Activated T-helper 1 cell treated with anti-CD3 and anti-CD28 coated beads, Interleukin-12 subunit alpha, Interleukin-12 subunit beta, Interleukin-2, Interleukin-4 antibody, amounts not matched to agents 30 ng/mL and 10 ng/mL and 1 ng/mL, durations not matched to agents 14 hours and 24 hours and 36 hours (primary cell): ENCODE measurements at places on chromosomes 1 and 21.
A peak's percentile ranks its signal among the peaks of the same experiment; 100 is the strongest.

DNA sequence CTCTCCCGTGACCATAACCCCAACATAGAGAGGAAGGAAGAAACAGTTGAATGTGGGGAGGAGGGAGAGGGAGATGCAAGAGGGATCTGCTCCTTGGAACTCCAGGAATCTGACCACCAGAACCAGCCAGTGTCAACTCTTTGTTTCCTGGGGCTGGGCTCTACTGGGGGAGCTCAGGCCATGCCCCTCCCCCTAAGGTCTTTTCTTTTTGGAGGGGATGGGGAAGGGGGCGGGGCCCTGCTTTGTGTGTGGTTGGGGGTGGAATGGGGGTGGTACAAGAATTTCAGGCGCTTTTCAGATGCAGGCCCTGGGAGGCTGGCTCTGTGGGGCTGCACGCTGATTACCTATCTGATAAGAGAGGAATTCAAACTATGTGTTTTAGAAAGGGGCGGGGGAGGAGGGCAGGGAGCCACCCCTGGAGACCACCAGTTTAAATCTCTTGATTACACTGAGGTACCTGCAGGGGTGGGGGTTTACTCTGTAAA, 8.3 kb downstream of the LIN28A start:
- no peak overlapping the region for H3K4me3 ChIP-seq
- H3K4me1 ChIP-seq, result no peaks in the 10 kb centered on the region
- H3K27ac ChIP-seq, result no peak overlapping the region
- H3K27me3 ChIP-seq, result peaks cover 38% of the 10 kb centered on the region
- no peak for DNase-seq

DNA sequence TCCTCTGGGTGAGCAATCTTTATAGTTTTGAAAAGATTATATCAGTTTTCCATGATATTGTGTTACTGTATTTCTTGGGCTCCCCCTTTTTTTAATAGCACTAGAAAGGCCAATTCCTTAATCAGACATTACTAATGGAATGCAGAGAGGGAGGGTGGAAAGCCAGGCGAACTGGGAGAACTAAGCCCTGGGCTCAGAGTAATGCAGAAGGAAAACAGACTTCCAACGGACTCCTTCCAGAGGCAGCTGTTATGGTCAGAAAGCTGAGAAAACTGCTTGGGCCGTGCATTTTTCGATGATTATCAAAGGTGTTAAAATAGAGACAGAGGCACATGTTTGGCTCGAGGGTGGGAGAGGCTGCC, 206.3 kb downstream of the FOXD2 start:
- H3K27ac ChIP-seq, result no peak overlapping the region
- peaks cover 1% of the 10 kb centered on the region for H3K27me3 ChIP-seq
- no peaks in the 10 kb centered on the region for H3K4me1 ChIP-seq
- no peak overlapping the region for H3K4me3 ChIP-seq
- no peaks in the 10 kb centered on the region for H3K36me3 ChIP-seq
- DNase-seq, result no peak

DNA sequence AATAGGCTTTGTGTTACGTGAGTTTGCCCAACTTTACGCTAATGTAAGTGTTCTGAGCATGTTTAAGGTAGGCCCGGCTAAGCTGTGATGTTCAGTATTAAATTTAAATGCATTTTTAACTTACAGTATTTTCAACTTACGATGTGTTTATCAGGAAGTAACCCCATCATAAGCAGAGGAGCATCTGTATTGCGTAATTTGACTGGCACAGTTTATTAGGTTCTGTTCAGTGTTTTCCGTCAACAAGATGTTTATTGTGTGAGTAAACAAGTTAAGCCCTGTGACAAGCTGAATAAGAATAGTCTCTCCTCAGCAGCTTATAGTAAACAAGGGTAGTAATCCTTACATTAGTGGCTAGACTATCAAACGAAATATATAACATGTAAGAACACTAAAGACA, 27.2 kb upstream of the SHISA4 start:
- no peak for DNase-seq
- H3K4me3 ChIP-seq, result no peak overlapping the region
- peaks cover 9% of the 10 kb centered on the region for H3K4me1 ChIP-seq
- H3K27me3 ChIP-seq, result no peaks in the 10 kb centered on the region
- H3K27ac ChIP-seq, result no peak overlapping the region

DNA sequence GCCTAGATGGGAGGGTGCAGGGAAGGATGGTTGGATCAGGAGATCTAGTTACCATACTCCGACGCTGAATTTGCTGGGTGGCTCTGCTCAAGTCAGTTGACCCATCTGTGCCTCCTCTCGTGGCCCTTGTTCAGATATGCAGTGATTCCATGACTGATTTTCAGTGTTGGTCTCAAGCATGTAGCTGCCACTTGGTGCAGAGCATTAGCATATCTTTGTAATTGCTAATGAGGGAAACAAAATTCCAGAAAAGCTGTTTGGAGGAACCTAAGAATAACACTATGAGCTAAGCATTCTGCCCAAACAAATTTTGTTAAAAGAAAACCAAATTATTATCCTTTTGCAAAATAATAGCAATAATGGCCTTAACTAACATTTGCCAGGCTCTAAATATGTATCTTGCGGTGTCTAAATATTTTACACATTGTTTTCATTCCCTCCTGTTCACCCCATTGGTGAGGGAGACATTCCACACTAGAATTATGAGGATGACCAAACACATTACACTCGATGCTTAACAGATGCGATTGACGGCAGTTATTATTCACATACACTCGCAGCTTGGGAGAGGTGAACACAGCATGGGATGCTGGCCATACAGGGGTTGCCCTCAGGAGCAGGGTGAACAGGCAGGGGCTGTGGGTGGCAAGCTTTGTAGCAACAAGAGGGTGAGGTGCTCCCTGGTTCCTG, 69.1 kb downstream of the KCNJ15 start:
- no peak overlapping the region for H3K27ac ChIP-seq
- no peaks in the 10 kb centered on the region for H3K27me3 ChIP-seq
- DNase-seq, result no peak
- H3K36me3 ChIP-seq, result no peaks in the 10 kb centered on the region

GRCh38 chr1:201264072-201264471, 19.2 kb upstream of the PKP1 start:
- H3K36me3 ChIP-seq, result no peaks in the 10 kb centered on the region
- no peaks in the 10 kb centered on the region for H3K4me1 ChIP-seq
- peaks cover 18% of the 10 kb centered on the region for H3K27me3 ChIP-seq
- no peak overlapping the region for H3K27ac ChIP-seq
- DNase-seq, result no peak

- H3K4me3 ChIP-seq, result peak overlapping the region; percentile 45
- DNase-seq, result no peak
- peaks cover 16% of the 10 kb centered on the region for H3K36me3 ChIP-seq
- H3K27me3 ChIP-seq, result no peaks in the 10 kb centered on the region
- no peak overlapping the region for H3K27ac ChIP-seq
These were observed 1.9 kb upstream of the TMEM35B start for GRCh38 chr1:34987018-34987417.

DNA sequence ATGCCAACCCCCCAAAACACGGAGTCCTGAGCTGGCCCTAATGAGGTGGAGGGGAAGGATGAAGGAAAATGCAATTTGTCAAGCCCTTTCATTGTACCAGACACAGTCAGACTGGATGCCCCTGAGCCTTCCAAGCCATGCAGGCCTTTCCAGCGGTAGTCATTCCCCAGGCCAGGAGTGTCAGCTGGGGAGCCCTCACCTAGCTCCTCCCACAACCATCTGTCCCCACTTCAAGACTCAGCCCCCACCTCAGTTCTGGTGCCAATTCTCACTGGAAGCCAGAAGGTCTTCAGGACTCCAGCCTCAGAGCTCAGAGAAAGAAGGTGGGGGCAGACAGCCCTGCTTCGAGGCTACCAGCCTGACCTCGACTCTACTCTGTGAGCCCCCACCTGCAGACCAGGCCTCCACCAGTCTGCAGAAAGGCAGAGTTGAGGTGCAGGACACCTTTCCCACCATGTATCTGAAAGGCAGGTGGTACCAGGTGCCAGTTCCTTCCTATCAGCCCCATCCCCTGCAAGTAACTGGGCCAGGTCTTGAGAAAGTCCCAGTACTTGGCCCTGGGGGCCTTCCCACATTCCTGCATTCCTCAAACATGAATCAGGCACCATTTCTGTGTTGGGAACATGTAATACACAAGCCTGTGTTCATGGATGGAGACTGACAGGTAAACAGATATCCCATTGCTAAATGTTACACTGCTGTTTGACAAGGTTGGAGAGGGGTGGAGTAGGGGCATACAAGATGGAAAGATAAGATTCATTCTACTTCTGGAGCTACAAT, 180.6 kb upstream of the EDN2 start:
- no peak overlapping the region for H3K4me3 ChIP-seq
- peaks cover 82% of the 10 kb centered on the region for H3K4me1 ChIP-seq
- no peaks in the 10 kb centered on the region for H3K27me3 ChIP-seq
- H3K36me3 ChIP-seq, result peaks cover 10% of the 10 kb centered on the region
- no peak for DNase-seq

DNA sequence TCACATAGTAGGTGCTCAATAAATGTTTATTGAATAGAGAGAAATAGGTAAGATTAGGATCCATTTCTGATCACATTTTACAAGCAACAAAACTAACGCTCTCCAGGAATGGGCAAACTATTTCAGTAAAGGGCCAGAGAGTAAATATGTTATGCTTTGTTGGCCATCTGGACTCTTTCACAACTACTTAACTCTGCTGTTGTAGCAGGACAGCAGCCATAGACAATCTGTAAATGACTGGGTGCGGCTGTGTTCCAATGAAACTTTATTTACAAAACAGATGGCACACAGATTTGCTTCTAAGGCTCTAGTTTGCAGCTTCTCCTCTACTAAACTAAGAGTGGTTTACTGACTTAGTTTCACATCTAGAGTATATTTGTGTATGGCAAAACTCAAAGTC, 83.0 kb upstream of the BACH1 start:
- no peaks in the 10 kb centered on the region for H3K4me1 ChIP-seq
- no peak overlapping the region for H3K27ac ChIP-seq

DNA sequence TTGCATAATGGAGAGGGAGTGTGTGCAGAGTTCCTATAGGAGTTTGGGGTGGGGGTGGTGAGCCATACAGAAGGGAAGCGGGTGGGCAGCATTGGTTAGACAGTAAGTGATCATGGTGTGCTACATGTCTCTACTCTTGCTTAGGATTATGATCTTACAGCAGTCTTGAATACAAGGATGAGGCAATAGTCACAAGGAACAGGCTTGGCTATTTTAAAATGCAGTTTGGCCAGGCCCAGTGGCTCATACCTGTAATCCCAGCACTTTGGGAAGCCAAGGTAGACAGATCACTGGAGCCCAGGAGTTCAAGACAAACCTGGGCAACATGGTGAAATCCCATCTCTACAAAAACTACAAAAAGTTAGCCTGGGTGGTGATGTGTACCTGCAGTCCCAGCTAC, 12.3 kb downstream of the MYOC start:
- H3K36me3 ChIP-seq, result no peaks in the 10 kb centered on the region
- no peak overlapping the region for H3K4me3 ChIP-seq
- no peak overlapping the region for H3K27ac ChIP-seq
- no peak for DNase-seq

DNA sequence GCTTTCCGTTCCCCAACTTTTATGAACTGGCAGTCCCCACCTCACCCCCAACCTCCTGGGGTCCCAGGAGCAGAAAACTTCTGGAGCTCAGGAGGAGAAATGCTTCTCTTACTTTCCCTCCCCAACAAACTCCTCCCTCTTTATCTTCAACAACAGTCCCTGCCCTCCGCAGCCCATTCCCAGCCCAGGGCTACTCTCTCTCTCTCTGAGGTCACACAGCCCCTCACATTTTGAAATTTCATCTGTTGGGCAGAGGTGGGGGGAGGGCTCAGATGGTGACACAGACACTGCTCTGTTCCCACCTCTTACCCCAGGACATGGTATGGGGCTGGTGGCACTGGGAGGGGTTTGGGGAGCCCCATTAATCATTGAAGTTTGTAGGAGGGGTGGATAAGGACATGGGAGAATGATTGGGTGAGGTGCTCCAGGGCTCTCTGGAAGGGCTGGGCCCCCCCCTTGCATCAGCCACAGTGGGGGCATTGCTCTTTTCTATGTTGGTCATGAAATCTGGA, 6.0 kb downstream of the PIK3CD start:
- H3K4me1 ChIP-seq, result peaks cover 66% of the 10 kb centered on the region
- peak overlapping the region; percentile 77 for H3K4me3 ChIP-seq
- no peak for DNase-seq
- H3K27ac ChIP-seq, result peak overlapping the region; percentile 97

DNA sequence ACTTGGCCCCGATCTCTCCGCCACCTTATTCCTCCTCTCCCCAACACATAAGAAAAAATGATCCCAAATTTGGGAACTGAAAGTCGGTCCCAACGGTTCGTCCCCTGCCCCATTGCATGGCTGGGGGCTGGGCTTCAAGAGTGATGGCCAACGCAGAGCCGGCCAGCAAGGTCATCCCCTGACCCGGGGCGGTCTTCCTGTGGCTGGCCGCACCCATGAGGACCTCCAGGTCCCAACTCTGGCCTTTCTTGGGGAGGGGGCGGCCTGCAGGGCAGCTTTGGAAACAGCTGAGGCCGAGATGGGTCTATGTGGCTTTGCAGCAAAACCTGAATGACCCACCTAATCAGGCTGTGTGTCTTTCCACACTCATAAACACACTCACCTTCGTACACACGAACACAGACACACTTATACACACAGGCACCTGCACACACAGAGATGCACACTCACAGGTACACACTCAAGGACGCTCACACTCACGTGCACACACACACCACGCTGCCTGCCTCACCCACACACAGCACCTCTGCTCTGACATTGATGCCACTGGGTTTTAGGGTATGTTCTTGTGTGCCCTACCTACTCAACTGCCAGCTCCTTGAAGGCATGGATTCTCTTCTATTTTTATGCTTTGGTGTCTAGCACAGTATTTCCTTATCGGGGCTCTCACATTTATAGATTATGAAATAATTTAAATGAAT, 562 bp downstream of the DYNLT5 start:
- no peak for DNase-seq
- no peak overlapping the region for H3K27ac ChIP-seq
- no peaks in the 10 kb centered on the region for H3K36me3 ChIP-seq
- peaks cover 20% of the 10 kb centered on the region for H3K4me1 ChIP-seq

- DNase-seq, result no peak
- no peaks in the 10 kb centered on the region for H3K36me3 ChIP-seq
- no peak overlapping the region for H3K4me3 ChIP-seq
- no peak overlapping the region for H3K27ac ChIP-seq
- H3K4me1 ChIP-seq, result no peaks in the 10 kb centered on the region
- H3K27me3 ChIP-seq, result peaks cover 18% of the 10 kb centered on the region
These were observed 25.7 kb upstream of the KCNK1 start for GRCh38 chr1:233587958-233588799.

GRCh38 chr1:81702903-81703302, 97.8 kb upstream of the ADGRL2 start:
- no peaks in the 10 kb centered on the region for H3K4me1 ChIP-seq
- no peaks in the 10 kb centered on the region for H3K27me3 ChIP-seq
- H3K4me3 ChIP-seq, result no peak overlapping the region
- no peak overlapping the region for H3K27ac ChIP-seq

DNA sequence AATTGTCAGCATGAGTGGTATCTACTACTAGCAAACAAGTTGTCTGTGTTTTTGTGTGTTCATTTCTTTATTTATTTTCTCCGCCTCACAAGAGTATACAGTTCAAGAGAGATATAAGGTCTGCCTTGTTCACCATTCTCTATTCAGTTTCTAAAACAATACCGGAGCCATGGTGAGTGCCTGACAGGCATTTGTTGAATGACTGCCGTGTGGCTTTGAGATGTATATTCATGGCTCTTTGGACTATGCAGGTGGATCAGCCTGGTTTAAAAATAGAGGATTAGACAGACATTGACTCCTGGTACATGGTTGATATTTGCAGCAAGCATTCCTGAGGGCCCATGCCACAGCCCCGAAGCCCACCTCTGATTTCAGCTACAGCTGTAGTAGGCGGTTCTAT, 89.7 kb downstream of the PGM1 start:
- no peaks in the 10 kb centered on the region for H3K36me3 ChIP-seq
- no peak overlapping the region for H3K4me3 ChIP-seq
- H3K4me1 ChIP-seq, result no peaks in the 10 kb centered on the region
- DNase-seq, result no peak
- H3K27ac ChIP-seq, result no peak overlapping the region
